ENCODE measurements at places on chromosomes 3 and 15.

DNA sequence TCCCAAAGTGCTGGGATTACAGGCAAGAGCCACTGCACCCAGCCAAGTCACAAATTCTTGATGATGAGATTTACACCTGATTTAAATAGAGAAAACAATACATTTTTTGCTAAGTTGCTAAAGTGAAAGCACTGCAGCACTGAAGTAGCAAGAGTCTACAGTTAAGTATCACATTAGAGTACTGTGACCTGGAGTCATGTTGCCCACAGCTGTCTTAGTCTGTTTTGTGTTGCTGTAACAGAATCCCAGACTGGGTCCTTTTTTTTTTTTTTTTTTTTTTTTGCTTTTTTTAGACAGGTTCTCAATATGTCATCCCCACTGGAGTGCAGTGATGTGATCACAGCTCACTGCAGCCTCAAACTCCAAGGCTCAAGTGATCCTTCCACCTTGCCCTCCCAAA lies 23.2 kb upstream of the GNB4 start:
- no peak for DNase-seq

- DNase-seq, result peak; percentile 5
These were observed 175.8 kb downstream of the FOXB1 start for GRCh38 chr15:60179786-60180391.

DNA sequence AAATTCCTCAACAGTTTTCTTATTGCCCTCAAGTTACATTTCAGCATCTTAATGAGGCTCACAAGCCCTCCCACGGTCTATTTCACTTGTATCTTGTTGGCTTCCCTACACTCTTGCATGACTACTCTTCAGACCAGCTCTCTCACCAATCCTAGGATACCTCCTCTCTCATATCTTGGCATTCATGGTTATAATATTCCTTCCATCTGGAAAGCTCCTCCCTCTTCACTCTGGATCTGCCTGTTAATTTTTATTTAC lies 8.5 kb upstream of the CCDC80 start:
- no peak for DNase-seq

- DNase-seq, result no peak
These were observed 239.7 kb downstream of the RPLP1 start for GRCh38 chr15:69692342-69692741.

DNA sequence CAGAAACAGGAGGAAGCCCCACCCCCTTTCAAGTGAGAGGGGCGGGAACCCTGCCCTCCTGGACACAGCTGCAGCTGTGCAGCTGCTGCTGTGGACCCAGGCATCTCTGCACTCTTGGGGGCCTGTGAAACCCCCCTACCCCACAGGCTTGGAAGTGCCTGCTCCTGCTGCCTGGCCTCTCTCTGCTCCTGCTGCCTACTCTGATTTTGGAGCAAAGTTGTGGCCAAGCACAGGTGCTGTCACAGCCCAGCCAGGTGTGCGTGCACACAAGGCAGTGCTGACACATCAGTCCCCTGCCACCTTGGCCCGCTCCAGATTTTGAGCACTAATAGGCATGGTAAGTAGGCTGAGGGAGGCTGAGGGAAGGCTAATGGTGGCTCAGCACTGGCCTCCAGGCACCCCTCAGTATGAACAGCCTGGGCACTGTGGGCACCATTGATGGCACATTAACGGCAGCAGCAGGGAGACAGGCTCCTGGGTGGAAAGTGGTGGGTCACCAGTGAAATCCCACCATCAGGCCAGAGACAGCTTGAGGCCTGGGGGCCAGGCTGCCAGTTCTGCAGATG lies 890.9 kb downstream of the GBE1 start:
- DNase-seq, result no peak

- DNase-seq, result no peak
These were observed 185.2 kb upstream of the IL12A start for GRCh38 chr3:159803459-159803858.

GRCh38 chr3:98777801-98778220 lies 14.7 kb downstream of the ST3GAL6 start:
- DNase-seq, result no peak

- DNase-seq, result no peak
These were observed 34.3 kb upstream of the CD47 start for GRCh38 chr3:108125153-108125543.

- DNase-seq, result no peak
These were observed 43.4 kb downstream of the CDAN1 start for GRCh38 chr15:42693496-42693895.

- no peak for DNase-seq
These were observed 122.2 kb upstream of the FGF7 start for GRCh38 chr15:49300856-49301255.

DNA sequence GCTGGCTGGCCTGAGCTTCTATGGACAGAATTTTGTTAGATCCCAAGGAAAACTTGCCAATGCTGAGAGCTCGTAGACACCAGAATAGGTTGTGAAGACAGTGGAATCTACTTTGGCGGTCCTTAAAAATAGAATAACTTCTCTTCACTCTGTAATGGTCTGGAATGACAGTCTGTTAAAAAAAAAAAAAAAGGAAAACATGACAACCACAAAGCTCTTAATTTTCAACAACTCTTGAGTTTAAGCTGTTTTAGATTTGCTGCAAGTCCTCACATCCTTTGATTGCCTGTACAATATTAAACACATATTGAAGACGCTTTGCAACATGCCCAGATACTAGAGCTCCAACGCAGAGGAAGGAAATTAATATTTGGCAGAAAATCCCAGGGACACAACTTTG lies 122.8 kb upstream of the GALNT15 start:
- no peak for DNase-seq

DNA sequence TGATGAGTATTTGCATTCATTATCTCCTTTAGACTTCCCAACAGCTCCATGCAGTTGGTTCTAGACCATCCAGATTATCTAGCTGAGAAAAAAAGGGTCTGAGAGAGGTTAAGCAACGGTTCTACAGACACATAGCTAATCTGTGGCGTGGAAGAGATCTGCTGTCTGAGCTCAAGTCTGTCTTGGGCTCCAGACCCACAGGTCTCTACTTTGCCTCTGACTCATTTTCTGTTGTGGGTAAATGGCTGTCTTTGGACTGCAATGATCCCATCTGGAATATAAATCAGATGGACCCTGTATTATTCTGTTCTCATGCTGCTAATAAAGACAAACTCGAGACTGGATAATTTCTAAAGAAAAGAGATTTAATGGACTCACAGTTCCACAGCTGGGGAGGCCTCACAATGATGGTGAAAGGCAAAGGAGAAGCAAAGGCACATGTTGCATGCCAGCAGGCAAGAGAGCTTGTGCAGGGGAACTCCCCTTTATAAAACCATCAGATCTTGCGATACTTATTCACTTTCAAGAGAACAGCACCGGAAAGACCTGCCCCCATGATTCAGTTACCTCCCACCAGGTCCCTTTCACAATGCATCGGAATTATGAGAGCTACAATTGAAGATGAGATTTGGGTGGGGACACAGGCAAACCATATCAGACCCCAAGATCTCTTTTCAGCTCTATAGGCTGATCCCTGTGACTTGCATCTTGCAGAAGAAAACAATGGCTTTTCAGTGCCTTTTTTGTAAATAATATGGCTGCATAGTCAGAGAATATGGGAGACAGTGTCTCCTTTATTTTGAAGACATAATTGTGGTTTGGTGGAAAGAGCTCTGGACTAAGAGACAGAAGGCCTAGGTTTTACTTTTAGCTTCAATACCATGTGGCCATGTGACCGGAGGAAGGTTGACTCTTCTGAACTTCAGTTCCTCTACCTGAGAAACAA lies 24.7 kb downstream of the CEMIP start:
- no peak for DNase-seq

DNA sequence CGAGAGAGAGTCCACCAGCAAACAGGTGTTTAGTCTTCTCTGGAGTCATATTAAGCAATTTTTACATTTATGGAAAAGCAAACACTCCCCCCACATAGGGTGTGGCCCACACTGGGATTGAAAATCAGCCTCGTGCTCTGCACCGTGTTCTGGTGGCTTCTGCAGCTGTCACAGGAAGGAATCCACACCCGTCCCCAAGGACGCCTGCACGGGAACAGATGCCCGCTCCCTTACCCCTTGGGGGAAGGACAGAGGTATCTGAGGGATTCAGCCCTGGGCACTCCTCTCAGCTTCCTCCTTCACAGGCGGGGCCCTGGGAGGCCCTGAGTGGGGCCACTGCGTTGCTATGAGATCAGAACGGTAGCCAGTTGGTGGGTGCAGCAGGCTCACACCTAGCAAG lies 27.8 kb downstream of the LIPC start:
- DNase-seq, result no peak

DNA sequence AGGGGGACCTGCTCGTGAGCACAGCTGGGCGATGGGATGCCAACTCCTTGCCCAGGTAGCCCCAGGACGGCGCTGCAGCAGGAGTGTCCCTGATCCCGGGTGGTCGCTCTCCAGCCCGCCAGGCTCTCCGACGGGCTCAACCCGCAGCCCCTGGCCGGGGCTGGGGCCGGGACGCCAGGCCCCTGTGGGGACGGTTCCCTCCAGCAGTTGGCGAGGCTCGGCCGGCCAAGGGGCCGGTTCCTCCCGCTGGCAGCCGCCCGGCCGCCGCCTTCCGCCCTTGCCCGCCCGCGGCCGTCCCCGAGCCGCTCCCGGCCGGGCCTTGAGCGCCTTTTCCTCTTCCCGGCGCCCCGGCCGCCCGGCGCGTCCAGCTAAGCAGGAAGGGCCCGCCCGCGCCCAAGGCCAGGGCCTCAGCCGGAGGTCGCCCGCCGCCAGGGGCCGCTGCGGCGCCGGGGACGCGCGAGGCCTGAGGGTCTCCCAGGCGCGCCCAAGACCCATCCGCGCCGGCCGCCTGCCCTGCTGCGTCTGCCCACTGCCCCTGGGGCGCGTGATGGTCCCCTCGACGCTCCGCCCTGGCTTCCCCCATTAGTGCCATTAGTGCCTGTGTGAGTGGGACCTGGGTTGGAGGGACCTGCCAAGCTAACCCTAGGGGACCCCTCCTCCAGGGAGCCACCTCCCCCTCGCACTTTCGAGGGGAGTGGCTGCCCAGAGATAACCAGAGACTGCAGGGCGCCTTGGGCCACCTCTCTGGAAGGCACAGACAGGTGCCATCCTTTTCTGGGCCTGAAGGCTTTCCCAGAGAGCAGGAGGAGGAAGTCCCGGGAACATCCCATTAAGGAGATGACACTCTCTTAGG lies 106.4 kb downstream of the FBLN2 start:
- DNase-seq, result no peak

DNA sequence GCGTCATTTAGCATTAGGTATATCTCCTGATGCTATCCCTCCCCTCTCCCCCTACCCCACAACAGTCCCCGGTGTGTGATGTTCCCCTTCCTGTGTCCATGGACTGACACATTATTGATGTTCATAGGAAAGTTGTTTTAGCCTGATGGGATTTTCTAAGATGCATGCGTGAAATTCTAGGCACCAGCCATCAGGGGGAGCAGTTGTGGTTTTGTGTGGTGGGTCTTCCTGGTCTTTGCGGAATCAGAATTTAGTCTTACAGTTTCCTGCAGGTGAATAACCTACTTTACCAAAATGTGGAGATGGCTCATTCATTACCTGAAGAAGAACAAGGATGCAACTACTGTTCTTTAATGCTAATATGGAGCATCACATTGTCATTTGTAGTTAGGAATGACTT lies 455.0 kb upstream of the THBS1 start:
- DNase-seq, result no peak

GRCh38 chr3:32180141-32180784 lies 58.2 kb upstream of the CMTM8 start:
- no peak for DNase-seq

DNA sequence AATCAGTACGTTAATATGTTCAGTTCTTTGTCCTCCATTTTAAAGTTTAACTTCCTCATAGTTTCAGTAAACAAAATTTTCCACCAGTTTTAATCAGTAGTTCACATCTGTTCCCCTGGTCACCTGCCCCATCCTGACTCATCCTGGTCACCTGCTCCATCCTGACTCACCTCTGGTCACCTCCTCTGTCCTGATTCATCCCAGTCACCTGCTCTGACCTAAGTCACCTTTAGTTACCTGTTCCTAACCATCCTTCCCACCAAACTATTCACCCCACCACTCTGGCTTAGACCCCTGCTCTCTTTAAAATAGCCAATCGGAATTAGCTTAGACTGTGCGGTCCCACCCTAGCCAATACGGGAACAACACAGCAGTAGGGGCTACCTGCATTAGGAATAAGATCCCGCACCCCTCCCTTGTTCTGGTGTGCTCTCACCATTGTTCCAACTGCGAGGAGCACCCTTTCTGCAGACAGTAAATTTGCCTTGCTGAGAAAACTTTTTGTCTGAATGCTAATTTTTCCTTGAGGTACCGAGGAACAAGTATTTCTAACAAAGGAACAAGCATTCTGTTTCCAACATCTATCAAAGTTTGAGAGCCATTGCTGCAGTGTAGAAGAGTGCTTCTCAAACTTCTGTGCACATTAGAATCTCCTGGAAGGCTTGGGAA lies 169.3 kb downstream of the ADAMTS17 start:
- DNase-seq, result no peak

DNA sequence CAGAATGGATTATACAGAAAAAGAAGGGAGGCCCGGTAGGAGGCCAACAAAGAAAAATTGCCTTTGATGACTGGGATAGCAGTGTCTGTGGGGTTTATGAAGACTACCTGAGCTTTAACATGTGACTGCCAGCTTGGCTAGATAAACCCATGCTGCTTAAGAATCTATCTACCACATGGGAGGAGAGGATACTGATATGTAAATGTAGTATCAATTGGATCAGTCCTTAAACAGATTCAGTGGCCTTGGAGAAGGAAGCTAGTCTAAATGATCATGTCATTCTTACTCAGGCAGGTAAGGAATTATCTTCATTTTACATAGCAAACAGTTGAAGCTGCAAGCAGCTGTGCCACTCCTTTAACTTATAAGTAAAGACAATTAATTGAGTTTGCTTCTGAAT lies 50.0 kb upstream of the SYNPR start:
- DNase-seq, result no peak

DNA sequence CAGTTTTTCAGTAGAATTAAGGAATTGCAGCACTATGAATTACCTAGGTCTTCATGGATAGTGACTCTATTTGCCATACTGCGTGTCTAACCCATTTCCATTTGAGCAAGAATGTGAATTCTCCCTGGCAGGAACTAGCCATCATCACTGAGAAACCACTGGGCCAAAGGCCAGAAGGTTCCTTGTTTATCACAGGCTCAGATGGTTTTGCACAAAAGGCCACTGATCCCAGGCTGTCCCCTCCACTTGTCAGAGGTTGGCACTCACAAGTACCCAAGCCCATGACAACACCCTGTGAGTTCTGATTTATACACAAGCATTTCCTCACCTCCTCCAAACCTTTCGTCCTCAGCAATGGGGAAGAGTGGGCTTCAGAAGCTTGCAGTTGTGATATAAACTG lies 131.8 kb downstream of the FOXB1 start:
- no peak for DNase-seq

DNA sequence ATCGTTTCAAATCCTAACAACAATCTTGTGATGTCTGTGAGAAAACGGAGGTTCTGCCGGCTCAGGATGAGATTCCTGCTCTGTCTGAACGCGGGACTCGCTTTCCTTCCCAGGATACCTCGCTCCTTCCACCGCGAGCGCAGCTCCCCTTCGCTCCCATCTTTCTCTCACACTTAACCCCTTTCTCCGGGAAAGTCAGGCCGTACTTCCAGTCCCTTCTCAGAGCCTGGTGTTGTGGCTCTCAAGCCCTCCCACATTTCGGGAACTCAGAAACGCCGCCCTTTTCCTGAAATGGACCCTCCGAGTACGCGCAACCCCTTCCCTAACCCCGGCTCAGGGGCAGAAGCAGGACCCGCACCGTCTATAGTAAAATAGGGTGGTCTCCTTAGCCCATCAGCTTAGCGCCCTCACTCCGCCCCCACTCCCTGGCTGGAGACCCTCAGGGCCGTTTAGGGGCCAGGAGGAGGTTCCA lies 378 bp upstream of the FEM1B start:
- DNase-seq, result peak; percentile 46

- no peak for DNase-seq
These were observed 57.7 kb downstream of the DUT start for GRCh38 chr15:48388910-48389309.
